ELR (cell line): ENCODE measurements at places on chromosomes 13 and 19.

GRCh38 chr19:5093297-5093928 is 124.5 kb downstream of the KDM4B start:
- DNase-seq = no peak

GRCh38 chr13:27425158-27425917 is 919 bp downstream of the GTF3A start:
- peak; percentile 39 for DNase-seq

- no peak for DNase-seq
Observed at GRCh38 chr19:43726736-43727592, 11.1 kb downstream of the IRGC start.

DNA sequence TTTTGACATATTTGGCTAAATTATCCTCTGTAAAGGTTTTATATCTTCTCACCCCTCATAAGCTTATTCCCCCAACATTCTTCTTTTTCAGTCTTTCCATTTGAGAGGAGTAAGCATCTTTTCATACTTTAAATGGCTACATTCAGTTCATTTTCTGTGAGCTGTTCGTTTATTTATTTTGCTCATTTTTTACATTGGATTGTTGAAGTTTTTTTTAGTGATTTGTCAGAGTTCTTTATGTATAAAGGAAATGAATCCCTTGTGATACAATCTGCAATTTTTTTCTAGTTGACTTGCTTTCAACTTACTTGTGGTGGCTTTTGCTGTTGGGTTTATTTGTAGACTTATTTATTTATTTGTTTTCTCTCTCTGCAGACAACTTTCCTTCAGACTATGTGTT is 250.3 kb downstream of the DLEU7 start:
- peak; percentile 42 for DNase-seq

DNA sequence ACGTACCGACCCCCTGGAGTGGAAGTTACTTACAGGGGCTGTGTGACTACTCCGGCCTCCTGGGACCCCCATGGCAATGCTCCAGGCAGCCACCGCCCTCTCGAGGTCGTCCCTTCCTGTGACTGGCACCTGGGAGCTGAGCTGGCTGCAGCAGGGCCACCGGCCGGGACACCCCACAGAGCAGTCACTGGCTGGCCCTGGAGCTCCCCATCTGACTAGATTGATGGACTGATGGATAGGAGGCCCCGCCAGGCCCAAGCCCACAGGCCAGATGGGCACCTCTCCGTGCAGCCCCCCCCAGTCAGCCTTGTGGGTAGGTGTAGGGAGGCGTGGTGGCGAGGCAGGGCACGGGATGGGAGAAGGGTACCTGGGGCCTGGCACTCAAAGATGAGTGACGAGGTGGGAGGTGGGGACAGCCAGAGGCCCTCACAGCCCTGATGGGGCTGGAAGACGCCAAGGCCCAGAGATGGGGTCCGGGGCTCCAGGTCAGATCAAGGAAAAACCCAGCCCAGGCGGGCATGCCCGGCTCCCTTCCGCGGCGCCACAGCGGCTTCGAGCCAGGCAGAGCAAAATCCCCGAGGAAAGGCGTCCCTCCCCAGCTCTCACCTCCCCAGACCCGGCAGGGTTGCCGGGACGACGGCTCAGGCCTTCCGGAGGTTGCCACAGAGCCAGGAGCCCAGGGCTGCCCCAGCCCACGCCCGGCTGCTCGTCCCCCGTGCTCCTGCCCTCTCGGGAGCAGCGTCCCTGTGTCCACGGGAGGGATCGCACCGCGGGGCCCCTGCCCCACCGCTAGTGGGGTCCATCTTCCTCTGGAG is 8.4 kb downstream of the SLC39A3 start:
- DNase-seq = no peak

DNA sequence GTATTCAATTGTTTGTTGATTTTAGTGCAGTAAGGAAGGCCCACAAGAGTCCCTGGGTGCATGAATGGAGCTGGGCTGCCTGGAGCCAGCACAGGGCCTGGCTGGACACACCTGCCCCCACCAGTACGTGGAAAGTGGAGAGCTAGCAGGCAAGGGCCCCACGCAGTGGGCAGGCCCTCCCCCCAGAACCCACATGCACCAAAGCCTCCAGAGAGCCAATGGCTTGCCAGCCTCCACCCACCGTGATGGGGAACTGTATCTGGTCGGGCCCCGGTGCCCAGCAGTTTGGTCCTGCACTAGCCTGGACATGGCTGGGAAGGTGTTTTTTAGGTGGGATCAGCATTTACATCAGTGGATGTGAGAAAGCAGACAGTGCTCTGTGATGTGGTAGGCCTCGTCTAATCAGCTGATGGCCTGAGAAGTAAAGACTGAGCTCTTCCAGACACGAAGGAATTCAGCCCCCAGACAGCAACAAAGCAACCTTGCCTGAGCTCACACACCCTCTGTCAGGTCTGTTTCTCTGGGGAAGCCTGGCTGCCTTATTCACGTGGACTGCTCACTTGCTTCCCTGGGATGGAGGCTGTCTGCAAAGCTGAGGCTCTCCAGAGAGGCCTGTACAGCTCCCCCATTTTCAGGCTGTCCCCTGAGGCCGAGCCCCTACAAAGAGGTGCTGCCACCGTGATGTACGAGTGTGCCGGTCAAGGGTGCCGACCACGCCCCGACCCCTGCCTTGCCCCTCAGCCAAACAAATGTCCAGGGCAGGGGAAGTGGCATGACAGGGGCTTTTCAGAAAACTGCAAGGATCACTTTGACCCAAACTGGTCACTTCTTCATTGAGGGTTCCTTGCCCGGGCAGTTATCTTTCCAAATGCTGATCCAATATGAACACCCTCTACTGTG is 27.5 kb downstream of the RAB20 start:
- DNase-seq = no peak

DNA sequence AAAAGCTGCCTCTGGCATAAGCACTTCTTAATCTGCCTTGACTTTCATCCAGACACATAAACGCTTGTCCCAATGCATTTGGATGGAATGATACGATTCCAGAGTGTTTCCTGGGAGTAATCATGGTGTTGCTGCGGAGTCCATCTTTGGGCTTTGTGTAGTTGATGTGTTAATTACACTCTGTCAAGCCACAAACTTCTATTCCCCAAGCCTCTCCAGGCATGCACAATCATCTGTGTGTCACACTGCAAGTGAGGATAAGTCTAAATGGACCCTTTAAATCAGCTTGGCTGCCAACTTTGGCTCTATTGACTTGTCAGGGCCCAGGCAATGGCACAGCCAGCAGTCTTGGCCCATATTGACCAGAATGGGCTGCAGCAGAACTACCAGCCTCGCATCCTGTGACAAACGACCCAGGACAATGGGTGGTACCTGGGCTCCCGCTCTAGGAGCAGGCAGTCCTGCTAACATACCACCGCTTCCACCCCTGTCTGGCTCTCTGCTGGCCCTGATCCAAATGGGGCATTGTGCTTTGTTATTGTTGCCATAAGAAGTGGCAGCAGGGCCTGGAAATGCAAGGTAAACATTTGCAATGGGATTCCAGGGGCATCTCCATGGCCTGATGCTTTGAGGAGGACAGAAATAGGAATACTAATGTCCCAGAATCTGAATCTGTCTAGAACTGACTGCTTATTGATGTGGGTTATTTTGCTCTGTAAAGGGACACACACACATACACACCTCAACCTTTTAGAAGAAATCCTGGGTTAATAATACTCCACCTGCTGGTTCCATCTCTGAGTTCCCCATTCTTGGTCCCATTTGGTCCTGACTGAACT is 127.2 kb downstream of the DNAJC15 start:
- no peak for DNase-seq

- DNase-seq = peak; percentile 48
Observed at GRCh38 chr19:33434886-33435705, 61.6 kb downstream of the CEBPG start.

DNA sequence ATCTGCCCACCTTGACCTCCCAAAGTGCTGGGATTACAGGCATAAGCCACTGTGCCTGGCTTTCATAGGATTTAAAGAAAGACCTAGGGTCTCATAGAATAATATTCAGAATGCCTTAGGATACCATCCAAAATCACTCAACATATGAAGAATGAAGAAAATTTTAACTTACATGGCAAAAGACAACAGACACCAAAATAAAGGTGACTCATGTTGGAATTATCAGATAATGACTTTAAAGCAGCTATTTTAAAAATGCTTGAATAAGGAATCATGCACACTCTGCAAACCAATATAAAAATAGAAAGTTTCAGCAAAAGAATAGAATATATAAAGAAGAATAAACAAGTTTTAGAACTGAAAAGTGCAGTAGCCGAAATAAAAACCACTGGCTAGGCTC is 29.3 kb downstream of the ZNF566 start:
- no peak for DNase-seq

- no peak for DNase-seq
Observed at GRCh38 chr13:113935001-113935844, 38.7 kb downstream of the C13orf46 start.

- DNase-seq = no peak
Observed at GRCh38 chr19:13707915-13708314, 56.4 kb upstream of the MRI1 start.

- DNase-seq = no peak
Observed at GRCh38 chr19:18109341-18109732, 11.8 kb downstream of the MAST3 start.

- DNase-seq = no peak
Observed at GRCh38 chr13:32252812-32253438, 62.2 kb downstream of the ZAR1L start.

- DNase-seq = peak; percentile 85
Observed at GRCh38 chr13:100394005-100394695, 194.4 kb downstream of the GGACT start.

- peak; percentile 34 for DNase-seq
Observed at GRCh38 chr13:44951184-44951583, 38.1 kb downstream of the NUFIP1 start.
